NCI-H524 (cell line): ENCODE measurements at places on chromosomes 12 and 14.

DNA sequence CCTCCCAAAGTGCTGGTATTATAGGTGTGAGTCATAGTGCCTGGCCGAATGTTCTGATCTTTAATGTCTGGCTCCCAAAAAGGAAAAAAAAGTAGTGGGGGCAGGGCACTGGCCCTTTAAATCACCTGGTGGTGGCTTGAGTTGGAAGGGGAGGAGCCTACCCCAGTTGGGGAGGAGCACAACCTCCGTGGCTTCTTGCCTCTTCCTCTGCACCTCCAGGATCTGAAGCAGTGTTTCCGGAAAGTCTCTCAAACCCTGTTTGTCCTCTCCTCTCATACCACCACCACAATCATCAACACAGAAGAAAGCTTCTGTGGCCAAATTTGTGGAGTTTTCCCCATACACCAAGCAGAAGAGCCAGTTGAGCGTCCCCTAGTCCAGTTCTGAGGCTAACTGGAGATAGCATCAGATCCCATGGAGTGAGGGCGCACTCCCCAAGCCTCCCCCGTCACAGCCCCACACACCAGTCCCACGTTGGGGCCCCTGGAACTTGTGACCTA, 24.3 kb upstream of the RCOR1 start:
- DNase-seq = no peak

GRCh38 chr12:85920324-85920947, 46.3 kb downstream of the NTS start:
- peak; percentile 1 for DNase-seq

- no peak for DNase-seq
Observed at GRCh38 chr12:117867348-117867747, 101.4 kb downstream of the KSR2 start.

DNA sequence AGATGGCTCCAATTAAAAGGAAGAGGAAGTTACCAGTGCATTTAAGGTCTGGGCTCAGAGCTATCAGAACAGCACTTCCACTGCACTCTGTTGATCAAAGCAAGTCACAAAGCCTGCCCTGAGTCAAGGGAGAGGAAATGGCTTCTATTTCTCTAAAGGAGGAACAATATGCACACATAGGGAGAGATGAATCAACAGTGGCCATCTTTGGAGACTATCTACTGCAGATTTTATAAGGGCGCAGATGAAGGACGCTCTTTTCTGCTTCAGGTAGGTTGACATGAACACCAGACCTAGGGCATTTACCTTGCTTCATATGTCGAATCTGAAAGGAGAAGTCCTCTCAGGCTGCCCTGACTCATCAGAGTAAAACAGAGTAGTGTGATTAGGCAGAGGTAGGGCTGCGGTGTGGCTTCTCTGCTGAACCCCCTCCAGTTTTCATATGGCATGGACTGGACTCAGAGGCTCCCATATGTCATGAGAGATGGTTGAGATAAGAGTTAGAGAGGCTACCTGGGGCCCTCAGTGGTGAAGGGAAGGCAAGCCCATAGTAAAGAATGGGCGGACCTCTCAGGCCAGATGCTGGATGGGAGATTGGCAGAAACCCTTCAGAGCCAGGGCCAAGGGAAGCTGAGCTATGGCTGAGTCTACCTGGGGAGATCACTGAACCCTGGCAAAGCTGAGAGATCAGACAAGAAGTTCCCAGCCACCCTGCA, 84.4 kb downstream of the ARF6 start:
- no peak for DNase-seq

DNA sequence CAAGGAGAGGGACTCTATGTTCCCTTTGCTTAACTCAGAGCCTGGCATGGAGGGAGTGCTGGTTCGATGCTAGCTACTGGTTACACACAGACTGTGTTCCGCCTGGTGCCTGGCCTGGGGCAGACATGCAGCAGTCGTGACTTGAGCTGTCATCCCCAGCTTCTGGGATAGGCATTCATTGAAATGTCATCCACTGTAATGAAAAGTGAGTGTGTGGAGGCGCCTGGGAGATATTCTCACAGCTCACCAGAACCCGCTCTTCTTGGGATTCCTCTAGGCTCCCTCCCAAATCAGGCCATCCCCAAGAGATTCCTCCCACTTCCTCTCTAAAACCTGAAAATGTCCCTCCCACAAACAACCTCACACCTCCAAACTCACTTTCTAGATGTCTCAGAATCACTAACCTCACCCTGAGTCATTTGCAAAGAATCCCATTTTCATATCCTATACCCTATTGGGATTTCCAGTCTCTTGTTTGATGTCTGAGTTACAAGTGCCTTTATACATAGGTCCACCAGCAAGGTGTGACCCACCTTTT, 82.8 kb downstream of the CRACR2A start:
- no peak for DNase-seq

DNA sequence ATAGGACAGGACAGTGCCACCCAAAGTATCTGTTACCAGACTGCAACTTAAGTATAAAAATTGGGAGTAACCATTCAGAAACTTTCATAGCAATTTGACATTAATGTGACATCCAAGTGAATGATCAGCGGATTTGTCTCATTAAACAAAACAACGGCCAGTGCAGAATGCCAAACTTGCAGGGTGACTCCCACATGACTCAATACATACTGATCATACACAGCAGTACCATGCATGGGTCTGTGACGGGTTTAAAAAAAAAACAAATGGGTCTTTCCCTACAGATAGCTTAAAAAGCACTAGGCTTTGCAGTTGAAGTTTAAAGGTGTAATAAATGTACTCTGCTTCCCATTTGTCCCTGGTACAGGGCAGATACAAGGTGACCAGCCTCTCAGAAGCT, 116.6 kb downstream of the SLC35F4 start:
- no peak for DNase-seq

DNA sequence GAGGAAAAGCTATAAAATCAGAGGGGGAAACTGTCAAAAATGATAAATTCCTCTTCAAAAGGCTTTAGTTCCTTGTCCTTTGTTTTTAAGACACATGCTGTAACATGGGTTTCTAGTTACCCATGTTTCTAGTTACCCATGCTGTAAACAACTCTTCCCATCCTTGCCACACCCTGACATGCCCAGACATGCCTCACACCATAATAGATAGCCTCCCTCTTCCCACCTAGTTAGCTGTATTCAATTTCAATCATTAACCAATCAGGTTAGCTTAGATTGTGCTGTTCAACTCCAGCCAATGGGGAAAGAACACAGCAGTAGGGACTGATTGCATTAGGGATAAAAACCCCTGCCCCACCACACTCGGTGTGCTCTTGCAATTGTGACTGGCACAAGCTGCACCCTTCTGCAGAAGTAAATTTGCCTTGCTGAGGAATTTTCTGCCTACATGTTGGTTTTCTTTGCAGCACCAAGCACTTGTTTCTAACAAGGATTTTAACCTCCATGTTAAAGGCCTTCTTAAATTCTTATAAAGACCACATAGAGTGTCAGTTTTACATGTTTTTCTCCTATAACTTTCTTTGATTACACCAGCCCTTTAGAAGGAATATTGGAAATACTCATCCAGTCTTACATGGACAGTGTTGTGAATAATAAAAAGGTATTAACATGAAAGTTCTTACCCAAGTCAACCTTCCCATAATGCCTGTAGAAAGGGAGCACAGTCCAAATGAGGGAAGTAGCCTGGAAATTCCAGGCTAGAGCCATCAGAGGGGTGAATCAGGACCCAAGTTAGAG, 32.5 kb upstream of the LALBA start:
- DNase-seq = no peak

- DNase-seq = no peak
Observed at GRCh38 chr14:69314327-69314726, 54.4 kb downstream of the GALNT16 start.

DNA sequence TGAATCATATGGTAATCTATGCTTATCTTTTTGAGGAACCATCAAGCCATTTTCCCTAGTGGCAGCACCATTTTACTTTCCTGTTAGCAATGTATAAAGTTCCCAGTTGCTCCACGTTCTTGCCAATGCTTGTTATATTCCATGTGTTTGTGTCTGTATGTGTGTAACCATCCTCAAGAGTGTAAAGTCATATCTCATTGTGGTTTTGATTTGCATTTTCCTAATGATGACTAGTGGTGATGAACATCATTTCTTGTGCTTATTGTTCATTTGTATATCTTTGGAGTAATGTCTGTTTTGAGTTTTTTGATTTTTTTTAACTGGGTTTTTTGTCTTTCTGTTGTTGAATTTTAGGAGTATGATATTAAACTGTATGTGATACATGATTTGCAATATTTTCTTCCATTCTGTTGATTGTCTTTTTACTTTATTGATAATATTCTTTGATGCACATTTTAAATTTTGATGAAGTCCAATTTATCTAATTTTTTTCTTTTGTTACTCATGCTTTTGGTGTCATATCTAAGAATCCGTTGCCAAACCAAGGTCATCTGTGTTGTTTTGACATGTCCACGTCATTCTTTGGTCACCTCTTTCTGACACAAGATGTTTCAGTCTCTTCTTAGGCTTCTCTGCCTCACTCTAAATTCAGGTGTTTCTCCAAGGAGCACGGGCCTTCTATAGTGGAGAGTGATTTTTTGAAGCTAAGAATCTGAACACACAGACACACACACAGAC, 36.1 kb downstream of the PPHLN1 start:
- no peak for DNase-seq

DNA sequence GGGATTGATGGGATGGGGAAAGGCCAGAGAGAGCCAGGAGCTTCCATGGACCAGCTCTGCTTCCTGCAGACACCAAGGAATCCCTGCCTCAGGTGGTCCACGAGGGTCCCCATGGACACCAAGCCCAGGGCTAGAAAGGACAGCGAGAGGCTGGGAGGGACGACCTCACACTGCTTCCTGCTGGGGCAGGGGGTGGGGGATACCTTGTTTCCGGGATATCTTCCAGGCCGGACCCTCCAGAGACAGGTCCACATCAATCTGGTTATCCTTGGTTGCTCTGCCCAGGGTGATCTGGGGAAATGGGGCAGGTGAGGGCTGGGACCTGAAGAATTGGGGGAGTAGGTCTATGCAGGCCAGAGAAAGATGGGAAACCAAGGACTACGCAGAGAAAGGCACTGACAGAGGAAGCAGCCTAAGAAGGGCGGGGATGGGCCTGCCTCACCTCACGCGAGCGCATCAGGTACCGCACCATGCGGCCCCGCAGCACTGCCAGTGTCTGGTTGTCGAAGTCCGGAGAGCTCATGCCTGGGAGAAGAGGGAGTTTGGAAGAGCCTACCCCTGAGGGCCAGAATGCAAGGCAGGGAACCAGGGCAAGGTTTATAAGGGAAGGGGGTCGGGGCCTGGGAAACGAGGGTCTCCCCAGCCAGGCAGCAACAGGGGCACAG, 8.8 kb downstream of the MCRS1 start:
- DNase-seq = no peak

DNA sequence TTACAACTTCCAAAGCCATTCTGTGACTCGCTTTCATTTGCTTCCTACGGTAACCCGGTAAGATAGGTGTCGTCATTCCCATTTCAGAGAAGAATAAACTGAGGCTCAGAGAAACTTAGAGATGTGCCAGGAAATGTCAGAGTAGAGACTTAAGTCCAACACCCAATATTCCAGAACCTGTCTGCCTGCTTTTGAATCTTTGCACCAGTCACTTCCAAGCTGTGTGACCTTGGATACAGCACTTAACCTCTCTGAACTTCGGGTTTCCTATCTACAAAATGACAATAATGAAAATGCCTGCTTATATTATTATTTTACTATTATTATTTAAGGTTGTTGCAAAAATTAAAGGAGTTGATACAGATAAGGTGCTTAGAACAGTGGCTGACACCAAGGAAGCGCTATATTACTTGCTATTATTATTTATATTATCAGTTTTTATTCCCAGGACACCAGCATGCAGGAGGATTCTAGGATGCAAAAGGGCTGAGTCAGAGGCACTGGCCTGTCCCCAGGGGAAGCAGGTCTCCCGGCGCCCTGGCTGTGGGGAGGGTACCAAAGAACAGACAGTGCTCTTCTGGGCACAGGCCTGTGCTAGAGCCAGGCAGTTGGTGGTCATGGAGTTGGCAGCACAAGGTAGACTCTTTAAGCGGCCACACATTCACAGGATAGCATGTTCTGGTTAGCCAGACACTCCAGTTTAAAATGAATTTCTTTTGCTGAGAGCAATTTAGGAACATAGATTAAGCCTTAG, 5.4 kb downstream of the HSPB8 start:
- no peak for DNase-seq

- peak; percentile 82 for DNase-seq
Observed at GRCh38 chr14:25431211-25432076, 381.5 kb upstream of the STXBP6 start.
